ENCODE measurements at places on chromosomes 4 and X.

DNA sequence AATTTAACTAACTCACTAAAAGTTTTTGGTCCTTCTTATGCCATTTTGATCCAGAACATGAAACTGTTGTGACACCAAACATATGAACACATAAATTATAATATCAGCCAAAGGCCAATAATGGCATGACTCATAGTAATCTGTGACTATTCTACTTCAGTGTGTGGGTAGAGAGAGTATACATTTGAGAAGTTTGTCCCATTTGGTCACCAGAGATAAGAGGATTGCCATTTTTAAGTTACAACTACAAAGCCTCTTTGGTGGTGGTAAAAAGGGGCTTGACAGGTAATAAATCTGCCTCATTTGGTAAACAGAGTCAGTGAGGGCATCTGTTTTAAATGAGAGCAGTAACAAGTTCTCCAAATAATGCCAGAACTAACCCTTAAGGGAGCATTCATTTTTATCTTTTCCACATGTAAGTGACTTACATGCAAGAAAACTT lies 117.9 kb downstream of the TBC1D19 start:
- no peak for DNase-seq

- no peak for DNase-seq
Observed at GRCh38 chr4:159107203-159107925, 4.5 kb downstream of the RAPGEF2 start.

DNA sequence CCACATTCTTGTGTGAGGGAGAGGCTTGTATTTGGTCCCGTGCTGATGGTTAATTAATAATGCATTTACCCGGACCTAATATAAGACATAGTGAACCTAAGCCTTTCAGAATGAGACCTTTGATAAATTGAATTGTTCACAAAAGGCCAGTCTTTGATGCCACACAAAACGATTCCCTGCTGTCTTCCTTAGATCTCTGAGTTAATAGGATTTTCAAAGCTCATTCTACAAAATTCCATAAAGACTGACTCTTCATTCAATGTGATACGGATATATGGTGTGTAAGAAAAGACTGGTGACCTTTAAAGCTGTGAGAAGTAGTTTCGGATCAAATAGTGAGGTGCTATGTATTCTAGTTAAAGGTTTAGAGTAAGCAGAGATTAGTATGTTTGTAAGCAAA lies 254.3 kb downstream of the PDHA2 start:
- no peak for DNase-seq

GRCh38 chr4:24644983-24645764 lies 60.8 kb upstream of the DHX15 start:
- DNase-seq: no peak

GRCh38 chrX:4129626-4130025 lies 416.2 kb upstream of the PRKX start:
- no peak for DNase-seq

DNA sequence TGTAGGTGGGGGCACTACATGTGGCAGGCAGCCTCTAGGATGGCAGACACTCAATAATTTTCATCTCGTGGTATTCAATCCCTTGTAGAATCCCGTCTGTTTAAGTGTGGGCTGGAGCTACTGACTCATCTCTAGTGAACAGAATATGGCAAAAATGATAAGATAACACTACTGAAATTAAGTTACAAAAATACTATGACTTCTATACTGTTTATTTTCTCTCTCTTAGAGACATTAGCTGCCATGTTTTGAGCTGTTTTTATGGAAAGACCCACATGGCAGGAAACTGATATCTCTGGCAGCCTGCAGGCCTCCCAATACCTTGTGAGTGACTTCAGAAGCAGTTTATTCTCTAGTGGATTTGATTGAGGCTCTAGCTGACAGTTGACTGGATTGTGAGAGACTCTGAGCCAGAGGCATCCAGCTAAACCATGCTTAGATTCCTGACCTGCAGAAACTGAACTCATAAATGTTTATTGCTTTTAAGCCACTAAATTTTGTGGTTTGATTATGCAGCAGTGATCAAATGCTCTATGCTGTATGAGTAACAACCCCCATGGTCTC lies 298.8 kb upstream of the CTSO start:
- DNase-seq: no peak

All from activated T-cell treated with anti-CD3 and anti-CD28 coated beads, Interleukin-2, amount 50 U/mL, for 72 hours (primary cell).